ENCODE measurements at places on chromosomes 5 and 9. TPM values are rescaled to one million over a fixed set of nuclear protein-coding genes. Genes with fewer than 3 reads are reported as not detected.

NOP16 gene
- 19.0 TPM for total RNA-seq

FOXD4 gene
- 0.12 TPM for total RNA-seq

- no peak for DNase-seq
These were observed 105.2 kb downstream of the GNAQ start for GRCh38 chr9:77926371-77926878.

DNA sequence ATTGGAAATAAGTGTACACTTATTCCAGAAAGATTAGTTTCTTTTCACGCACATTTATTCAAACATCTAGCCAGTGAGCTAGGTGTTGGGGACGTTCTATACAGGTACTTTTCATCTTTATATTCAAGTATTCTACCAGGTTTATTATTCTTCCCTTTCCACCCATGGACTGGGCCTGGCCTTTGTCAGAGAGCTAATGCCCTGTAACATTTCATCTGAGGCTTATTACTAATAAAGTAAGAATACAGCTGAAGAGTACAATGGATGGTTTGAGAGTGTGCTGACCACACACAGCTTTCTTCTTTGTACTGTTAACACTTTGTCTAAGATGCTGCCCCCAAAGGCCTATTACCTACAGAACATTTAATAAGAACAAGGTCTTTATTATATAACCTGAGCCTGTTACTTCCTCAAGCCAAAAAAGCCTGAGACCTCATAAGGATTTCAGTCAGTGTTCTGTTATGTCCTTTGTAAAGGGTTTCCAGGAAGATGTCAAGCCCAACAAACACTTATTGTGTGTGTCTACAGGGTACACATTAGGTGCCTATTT is 93.5 kb downstream of the ZNF608 start:
- DNase-seq = no peak

DNA sequence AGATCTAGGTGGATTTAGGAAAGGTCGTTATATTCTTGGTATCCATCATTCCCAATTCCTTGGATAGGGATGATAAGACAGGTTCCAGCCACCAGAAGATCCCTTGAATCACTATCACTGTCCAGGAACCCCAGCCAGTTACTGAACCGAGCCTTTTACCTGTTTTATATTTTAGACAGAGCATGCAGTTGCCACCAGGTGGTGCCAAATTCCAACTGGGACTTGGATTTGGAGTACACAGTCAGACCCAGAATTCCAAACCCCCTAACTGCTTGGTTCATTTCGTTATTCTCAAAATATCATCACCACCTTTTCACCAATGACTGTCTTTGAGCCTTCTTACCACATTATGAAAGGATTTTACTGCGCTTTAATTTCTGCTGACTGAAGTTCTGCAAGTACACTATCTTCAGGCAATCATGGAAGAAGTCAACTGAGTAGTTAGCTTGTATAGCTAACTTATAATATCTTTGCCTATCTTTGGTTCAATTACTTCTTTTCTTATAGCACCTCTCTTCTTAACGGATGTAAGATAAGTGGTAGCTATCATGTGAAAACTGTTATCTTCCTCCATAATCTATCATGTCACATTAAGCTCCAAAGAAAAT is 191.8 kb downstream of the PRR16 start:
- no peak for DNase-seq
